ENCODE measurements at places on chromosomes 16 and 17.

GRCh38 chr17:31699281-31699680 lies 159.8 kb downstream of the COPRS start:
- no peak for DNase-seq

DNA sequence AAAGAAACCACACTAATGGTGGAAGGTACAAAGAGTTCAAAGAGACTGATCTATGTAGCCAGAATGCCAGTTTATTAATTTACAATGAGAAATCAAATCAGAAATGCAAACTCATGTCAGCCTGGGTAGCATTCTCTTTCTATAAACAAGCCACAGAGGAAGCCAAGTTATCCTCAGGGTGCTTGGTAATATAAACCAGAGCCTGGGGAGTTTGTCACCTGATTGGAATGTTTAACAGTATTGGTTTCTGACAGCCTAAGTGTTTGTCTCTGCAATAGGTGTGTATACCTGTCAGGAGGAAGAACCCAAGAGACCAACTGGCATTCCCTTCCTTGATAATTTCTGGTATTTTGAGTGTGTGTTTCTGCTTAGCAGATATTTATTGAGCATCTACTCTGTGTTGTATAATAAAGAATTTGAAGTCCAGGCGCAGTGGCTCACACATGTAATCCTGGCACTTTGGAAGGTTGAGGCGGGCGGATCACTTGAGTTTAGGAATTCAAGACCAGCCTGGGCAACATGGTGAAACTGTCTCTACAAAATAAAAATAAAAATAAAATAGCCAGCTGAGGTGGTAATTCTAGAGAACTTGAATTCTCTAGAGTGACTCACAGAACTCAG lies 3.1 kb upstream of the C17orf58 start:
- no peak for DNase-seq

- DNase-seq: no peak
Measured at GRCh38 chr16:87304951-87305350, 12.2 kb downstream of the C16orf95 start.

- no peak for DNase-seq
Measured at GRCh38 chr16:65534121-65534528, 412.3 kb upstream of the CDH11 start.

- no peak for DNase-seq
Measured at GRCh38 chr17:81907219-81908145, 3.7 kb downstream of the PCYT2 start.

GRCh38 chr16:61105544-61105943 lies 930.7 kb downstream of the CDH8 start:
- no peak for DNase-seq

- DNase-seq: no peak
Measured at GRCh38 chr17:72386619-72387237, 265.9 kb downstream of the SOX9 start.

- DNase-seq: no peak
Measured at GRCh38 chr17:37110746-37111145, 162.0 kb downstream of the AATF start.

DNA sequence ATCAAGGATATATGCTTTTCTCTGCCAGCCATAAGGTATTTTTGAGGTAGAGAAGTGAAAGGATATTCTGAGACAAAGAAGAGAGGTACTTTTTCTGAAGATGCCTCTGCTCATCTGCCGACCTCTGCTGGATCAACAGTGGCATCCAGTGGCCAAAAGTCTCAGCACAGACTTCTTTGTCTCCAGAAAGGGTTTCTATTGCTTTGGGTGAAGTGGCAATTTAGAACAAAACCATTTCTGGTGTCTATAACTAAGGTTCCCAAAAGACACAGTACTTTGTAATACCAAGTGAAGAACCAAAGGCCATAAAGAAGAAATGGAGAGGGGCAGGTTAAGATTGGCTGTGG lies 155.2 kb upstream of the C17orf78 start:
- no peak for DNase-seq
